Activated T-cell treated with anti-CD3 and anti-CD28 coated beads, Interleukin-2, amount 50 U/mL, for 72 hours (primary cell): ENCODE measurements at places on chromosomes 1 and 21. TPM values are rescaled to one million over a fixed set of nuclear protein-coding genes. Genes with fewer than 3 reads are reported as not detected.

The IPP gene
- total RNA-seq: 20.3 TPM

The TIAM1 gene
- total RNA-seq: 63.7 TPM

The SLC6A9 gene
- total RNA-seq: 24.5 TPM

The SPRR2A gene
- not detected for total RNA-seq

The RGSL1 gene
- total RNA-seq: not detected

The TMEM200B gene
- total RNA-seq: 0.46 TPM

The BMP8A gene
- total RNA-seq: 0.35 TPM
